Brain (organoid and tissue), 16 donors: ENCODE measurements at places on chromosomes 1 and 21. TPM values are rescaled to one million over a fixed set of nuclear protein-coding genes. Genes with fewer than 3 reads are reported as not detected.

The ATP6V0B gene
- polyA plus RNA-seq: 273 TPM

The RGS1 gene
- 2.5 TPM for polyA plus RNA-seq

The KIF14 gene
- polyA plus RNA-seq: 1.8 TPM

The SELENOF gene
- polyA plus RNA-seq: 151 TPM

The NECAP2 gene
- 63.8 TPM for polyA plus RNA-seq

The MYOG gene
- not detected for polyA plus RNA-seq

The CRYAA gene
- polyA plus RNA-seq: not detected
